Anterior cingulate cortex (tissue), 58 donors: ENCODE measurements at places on chromosomes 11 and 22.

- DNase-seq: no peak
Measured at GRCh38 chr11:76523147-76523546, 78.3 kb downstream of the EMSY start.

DNA sequence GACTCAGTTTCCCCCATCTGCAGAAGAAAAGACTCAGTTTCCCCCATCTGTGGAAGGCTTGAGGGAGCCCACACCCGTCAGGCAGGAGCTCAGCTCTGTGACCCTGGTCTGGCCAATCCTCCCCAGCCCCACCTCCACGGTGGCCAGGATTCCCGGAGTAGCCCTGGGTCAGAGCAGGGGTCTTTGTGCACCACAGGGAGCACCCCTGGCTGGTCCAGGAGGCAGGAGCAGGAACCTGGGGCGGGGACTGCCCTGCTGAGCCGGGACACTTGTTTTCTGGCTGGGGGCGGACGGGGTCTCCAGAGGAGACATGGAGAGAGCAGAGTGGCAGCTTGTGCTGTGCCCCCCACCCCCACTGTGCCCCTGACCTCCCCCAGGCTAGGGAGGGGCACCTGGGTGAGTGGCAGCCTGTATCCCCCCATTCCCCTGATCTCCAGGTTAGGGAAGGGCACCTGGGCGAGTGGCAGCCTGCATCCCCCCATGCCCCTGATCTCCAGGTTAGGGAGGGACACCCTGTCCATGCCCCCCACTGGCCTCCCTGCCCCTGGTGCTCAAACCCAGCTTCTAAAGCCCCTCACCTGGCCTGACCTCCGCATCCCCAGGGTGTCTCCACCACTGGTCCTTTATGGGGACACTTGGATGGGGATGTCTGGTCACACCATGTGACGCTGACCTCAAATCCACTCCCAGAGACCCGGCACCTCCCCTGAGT lies 18.8 kb downstream of the IL17REL start:
- DNase-seq: no peak

DNA sequence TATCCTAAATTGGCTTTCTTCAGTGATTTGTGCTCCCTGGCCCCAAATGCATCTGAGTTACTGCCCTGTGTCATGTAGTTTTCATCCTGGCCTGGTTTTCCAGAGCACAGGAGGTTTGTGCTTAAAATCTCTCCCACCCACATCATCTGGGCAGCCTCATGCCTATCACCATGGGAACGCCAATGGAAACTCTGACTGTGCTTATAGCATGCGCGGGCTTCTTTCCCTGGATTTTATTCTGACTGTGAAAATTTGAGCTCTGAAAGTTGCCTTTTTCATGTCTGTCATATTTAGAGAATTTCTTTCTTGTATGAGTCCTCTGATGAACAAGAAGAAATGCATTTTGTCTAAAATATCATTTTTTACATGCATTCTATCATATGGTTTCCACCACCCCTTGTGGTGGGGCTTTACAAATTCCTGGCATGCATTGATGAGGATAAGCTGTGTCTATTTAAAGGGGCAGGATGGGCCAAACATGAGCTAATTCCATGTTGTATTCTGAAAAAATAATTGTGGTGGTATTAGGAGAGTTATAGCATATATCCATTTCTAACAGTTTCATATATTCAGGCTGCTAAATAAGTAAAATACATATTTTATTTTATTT lies 55.1 kb downstream of the IRAG1 start:
- peak; percentile 22 for DNase-seq

DNA sequence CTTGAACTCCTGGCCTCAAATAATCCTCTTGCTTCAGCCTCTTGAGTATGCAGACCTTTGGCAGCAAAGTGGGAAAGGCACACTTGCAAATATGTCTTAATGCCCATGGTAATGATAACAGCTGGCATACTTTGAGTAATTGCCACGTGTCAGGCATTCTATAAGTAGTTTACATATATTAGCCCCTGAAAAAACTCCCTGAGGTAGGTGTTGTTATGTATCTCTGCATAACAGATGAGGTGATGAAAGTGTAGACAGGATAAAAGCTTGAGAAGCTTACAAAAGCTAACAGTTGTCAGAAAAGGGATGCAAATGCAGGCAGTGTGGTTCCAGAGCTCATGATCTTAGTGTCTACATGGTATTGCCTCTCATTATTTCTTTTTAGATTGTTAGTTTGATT lies 291.1 kb upstream of the C11orf87 start:
- no peak for DNase-seq

- no peak for DNase-seq
Measured at GRCh38 chr22:24413271-24413670, 14.1 kb upstream of the ADORA2A start.

DNA sequence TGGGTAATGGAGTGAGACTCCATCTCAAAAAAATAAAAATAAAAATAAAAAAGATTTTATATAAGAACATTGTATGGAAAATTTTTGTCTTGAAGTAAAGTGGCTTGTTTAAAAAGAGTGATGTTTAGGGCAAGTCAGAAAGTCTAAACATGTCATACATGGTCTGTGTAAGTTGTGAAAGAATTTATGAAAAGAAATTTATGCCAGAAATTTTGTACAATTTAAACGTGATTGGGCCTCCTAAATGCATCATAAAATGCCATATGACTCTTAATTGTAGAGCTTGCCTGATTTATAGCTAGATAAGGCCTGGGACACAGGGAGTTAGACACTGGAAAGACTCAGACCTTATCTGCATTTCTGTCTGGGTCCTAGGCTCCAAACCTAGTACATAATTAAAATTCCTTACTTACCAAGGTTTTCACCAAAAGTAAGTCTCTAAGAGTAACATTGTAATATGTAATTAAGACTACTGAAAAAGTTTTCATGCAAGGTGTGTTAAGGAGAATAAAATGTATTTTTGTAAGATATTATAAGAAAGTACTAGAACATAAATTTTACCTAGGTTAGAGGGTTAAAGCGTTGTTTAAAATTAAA lies 110.5 kb downstream of the AASDHPPT start:
- DNase-seq: no peak

GRCh38 chr22:38843657-38844314 lies at the start of gene NPTXR:
TSS of gene NPTXR (minus strand) at chr22:38844028.
- DNase-seq: peak; percentile 65

- DNase-seq: no peak
Measured at GRCh38 chr11:3926458-3927095, 71.1 kb downstream of the STIM1 start.

DNA sequence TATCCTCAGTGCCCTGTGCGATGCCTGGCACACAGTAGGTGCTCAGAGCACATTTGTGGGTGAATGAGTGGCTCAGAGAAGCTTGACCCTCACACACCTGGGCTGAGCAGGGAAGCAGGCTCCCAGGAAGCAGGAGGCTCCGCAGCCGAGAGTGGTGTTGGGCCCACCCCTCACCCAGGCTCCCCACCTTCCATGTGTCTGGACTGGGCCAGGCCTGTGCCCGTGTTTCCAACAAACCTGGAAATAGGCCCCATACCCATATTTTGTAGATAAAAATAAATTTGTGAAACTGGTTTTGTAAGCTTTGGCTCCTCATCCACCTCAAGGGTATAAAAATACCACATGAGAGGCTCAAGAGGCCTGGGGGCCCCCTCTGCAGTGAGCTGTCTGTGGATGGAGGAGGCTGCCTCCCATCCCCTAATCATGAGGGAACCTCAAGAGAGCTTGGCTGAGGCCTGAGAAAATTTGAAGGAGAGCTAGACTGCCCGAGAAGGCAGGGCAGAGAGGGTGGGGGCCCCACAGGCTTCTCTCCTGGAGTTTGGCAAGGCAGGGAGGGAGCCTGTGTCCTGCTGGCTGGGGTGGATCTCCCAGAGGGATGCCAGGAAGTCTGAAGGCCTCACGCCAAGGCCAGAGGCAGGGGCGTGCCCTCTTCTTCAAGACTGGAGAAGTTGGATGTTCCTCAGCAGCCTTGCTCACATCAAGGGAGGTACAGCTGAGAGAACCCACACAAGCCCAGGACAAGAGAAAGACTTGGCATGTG lies 147.0 kb upstream of the NECTIN1 start:
- no peak for DNase-seq

- DNase-seq: no peak
Measured at GRCh38 chr11:83809274-83809673, 523.1 kb upstream of the CCDC90B start.

GRCh38 chr11:113311536-113311935 lies 2.8 kb upstream of the TTC12 start:
- DNase-seq: no peak

DNA sequence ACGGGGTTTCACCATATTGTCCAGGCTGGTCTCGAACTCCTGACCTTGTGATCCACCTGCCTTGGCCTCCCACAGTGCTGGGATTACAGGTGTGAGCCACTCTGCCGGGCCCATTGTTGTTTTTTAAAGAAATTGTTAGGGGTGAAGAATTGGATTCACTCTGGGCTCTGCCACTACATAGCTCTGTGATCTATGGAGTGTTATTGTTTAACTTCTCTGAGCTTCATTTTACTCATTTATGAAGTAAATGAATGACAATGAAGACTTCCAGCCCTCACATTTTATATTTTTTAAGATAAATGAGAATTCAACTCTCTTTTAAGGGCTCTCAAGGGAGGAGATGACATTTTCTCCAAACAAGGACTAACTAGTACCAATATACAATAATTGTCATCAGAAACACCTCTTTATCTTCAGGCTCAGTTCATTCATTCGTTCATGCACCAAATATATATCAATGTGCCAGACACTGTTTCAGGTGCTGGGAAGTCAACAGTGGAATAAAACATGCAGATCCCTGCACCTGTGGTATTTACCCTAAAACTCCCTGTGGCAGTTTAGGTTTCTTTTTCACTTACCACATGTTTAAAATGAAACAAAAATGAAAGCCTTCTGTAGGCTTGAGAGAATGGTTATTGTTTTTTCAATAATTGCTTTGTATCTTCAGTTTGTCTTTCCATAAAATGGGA lies 23.5 kb upstream of the GRAMD1B start:
- no peak for DNase-seq

GRCh38 chr11:45450189-45450588 lies 164.0 kb upstream of the SYT13 start:
- DNase-seq: no peak
